ENCODE measurements at places on chromosomes 11 and 22.

DNA sequence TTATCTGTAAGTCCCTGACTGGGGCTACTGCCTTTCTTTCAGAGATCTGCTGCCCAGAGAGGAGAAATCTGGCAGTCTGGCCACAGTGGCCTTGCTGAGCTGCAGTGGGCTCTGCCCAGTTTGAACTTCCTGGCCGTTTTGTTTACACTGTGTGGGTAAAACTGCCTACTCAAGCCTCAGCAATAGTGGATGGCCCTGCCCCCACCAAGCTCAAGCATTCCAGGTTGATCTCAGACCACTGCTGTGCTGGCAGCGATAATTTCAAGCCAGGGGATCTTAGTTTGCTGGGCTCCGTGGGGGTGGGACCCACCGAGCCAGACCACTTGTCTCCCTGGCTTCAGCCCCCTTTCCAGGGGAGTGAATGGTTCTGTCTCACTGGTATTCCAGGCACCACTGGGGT lies 117.5 kb downstream of the TRPC6 start:
- no peak for DNase-seq

DNA sequence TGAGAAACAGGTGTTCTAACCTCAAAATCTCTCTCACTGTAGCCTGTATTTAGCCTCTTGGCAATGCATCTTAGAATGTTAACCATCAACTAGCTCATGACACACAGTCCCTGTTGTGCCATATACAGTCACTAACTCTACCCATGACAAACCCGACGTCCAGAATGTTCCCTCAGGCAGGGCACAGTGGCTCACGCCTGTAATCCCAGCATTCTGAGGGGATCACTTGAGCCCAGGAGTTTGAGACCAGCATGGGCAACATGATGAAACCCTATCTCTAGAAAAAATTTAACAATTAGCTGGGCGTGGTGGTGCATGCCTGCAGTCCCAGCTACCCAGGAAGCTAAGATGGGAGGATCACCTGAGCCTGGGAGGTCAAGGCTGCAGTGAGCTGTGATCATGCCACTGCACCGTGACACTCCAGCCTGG lies 18.2 kb upstream of the CCDC34 start:
- DNase-seq = no peak

GRCh38 chr11:122780296-122780949 lies 57.9 kb upstream of the CRTAM start:
- no peak for DNase-seq

DNA sequence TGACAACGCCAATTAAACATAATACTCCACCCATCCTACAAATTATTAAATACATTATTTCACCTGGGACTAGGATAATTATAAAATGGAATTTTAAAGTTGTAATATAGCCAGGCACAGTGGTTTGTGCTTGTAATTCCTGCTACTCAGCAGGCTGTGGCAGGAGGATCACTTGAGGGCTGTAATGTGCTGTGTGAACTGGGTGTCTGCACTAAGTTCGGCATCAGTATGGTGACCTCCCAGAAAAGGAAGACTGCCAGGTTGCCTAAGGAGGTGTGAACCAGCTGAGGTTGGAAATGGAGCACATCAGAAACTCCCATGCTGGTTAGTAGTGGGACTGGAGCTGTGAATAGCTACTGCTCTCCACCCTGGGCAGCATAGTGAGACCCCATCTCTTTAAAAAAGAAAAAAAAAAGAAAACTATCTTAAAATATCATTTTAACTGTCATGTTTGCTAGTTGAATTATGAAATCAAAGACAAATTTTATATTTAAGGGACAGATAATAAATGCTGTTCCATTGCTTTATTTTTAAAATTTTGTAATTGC lies 28.0 kb downstream of the PPP6R2 start:
- no peak for DNase-seq

DNA sequence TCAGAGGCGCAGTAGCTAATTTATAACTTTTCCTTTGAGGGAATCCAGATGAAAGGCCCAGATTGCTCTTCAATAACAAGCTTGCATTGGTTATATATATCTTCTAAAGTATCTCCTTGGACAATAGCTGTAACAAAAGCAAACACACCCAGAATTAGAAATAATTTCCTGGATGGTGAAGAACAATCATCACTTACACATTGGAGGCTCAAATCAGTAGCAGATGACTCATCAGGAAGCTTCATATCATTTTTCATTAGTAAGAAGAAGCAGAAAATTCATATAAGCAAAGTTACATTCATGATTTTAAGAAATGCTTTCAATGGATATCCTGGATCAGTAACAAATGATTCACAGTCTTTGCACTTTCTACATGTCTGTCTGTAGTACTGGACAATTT lies 173.6 kb upstream of the CCDC90B start:
- DNase-seq = no peak

GRCh38 chr11:117547195-117547850 lies 219.7 kb downstream of the CEP164 start:
- no peak for DNase-seq

DNA sequence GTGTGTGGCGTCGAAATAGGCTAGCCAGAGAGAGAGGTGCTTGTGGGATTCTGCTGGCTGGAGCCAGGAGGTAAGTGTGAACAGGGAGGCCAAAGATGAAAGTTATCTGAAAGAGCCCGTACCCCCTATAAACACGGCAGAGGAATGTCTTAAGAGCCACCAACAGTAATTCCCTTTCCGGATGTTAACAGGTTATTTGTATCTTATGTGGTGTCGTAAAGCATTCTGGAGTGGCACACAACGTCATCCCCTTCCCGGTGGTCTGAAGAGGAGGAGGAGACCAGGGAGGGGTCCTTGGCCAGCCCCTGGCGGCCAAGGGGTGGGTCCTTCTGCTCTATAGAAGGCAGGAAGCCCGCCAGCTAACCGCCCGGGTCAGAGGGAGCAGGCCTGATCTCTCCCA lies 39.5 kb downstream of the MACROD1 start:
- DNase-seq = no peak

- no peak for DNase-seq
These were observed 44.2 kb upstream of the LINC01488 start for GRCh38 chr11:69437001-69437875.

- no peak for DNase-seq
These were observed 2.0 kb upstream of the TESMIN start for GRCh38 chr11:68753300-68753699.

DNA sequence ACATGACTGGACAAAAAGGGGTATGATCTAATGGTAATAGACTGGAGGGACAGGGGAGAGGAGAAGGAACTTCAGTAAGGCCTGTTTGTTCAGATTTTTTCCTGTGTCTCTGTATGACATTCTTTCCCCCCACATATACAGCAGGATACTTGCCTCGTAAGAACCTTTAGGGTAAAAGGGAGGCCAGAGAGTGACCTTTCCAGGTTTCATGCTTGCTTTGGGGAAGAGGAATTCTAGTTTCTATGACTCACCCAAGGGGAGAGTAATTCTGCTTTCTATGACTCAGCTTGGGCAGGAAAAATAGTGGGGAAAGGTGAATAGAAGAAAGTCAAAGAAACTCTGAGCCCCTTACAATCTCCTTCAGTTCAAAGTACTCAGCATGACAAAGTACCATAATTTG lies 457.0 kb downstream of the DLG2 start:
- peak; percentile 4 for DNase-seq

DNA sequence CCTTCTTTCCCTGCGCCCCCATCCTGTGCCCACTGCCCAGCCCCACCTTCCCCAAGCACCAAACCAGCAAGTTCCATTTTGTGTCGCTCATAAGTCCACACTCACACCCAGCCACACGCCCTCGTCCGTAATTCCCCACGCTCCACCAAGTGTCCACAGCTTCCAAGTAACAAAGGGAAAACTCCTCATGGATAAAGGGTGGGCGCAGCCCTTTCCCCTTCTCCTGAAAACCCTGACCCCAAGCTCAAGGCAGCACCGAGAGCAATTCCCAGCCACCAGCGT lies 458 bp downstream of the FXYD6 start:
- no peak for DNase-seq

- DNase-seq = no peak
These were observed 2.6 kb upstream of the FADS3 start for GRCh38 chr11:61893981-61894380.

DNA sequence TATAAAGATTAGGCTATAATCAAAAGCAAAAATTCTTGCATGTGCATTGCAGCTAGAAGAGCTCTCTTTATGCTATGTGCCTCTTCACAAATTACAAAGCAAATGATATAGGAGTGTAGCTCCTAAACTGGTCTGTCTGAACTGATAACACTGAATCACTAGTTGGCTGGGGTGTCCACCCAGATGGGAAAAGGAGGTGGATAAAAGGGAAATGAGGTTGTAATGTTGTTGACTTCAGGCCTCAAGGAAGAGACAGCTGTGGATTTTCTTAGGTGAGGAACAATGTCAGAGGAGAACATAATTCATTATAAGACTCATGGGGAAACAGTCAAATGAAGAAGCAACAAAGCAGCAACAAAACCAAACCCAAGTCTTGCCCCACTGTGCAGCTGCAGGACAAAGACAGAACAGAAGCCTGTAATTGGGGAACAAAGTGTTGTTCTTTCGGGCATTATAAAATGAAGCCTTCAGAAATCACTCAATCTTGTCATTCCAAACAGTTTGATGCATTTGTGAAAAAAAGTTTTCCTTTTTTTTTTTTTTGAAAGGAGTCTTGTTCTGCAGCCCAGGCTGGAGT lies 130.1 kb upstream of the DDI1 start:
- DNase-seq = no peak

GRCh38 chr11:105399511-105399910 lies 210.4 kb upstream of the GRIA4 start:
- DNase-seq = no peak

DNA sequence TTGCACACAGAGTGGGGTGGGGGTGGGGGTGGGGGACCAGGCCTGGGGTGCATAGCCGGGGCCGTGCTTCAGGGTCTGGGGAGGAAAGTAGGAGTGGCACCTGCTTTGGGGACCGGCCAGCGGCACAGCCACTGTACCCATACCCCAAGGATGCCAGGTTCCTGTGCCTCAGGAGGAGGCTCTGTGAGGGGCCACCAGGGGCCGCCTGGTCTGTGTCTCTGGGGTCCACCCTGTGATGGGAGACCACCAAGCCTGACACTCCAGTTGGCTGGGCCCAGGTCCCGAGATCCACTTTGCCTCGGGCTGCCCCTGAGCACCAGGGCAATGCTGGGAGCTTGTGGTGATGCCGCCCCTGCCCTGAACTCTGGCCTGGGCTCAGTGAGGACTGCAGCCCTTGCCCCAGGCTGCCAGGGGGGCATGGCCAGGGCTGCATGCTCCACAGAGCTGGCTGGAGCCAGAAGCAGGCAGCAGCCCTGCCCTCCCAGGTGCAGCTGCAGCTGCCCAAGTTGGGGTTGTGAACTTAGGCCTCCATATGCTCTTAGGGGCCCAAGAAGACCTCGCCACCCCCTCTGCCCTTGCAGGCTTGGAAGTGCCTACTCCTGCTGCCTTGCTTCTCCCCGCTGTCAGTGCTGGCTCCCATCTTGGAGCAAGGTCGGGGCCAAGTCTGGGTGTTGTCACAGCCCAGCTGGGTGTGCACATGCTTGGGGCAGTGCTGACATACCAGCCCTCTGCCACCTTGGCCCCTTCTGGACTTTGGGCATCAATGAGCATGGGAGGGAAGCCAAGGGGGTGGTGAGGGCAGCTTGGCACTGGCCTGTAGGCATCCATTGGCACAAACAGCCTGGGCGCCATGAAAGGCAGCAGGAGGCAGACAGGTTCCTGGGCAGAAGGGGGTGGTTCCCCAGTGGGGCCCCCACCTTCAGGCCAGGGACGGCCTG lies 123.3 kb upstream of the THY1 start:
- DNase-seq = no peak

DNA sequence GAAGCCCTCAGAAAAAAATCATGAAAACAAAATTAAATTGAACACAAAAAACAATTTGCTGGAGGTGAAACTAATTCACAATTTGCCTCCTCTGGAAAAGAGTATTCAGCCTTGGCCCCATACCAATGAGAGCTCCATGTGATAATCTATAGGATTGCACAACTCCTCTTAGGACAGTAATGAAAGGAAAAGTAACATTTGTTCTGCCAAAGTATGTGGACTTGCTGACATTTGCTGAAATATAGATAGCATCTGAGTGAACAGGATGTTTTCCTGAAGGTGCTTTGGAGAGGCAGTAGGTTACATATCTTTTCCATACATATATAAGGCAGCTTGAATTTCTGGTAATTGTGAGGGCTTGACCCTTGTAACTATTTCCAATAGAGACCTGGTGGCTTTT lies 122.8 kb downstream of the OR4C45 start:
- no peak for DNase-seq

- no peak for DNase-seq
These were observed 121.2 kb downstream of the PDE3B start for GRCh38 chr11:14764579-14765527.

DNA sequence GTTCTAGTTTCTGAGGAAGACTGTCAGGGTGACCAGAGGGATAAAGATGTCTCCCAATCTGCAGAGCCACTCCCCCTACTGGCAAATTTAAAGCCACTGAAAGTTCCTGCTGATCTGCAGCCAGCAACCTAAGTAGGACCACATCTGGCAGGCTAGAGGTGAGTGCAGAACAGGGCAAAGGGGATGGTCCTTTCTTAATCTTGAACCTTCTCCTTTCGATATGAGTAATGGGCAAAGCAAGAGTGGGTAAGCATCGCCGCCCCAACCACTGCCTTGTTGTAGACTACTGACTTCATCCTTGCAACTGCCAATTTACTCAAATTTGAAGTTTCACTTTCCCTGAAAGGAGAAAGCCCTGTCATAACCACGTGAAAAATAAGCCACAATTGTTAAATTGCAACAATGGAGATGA lies 30.7 kb downstream of the SCUBE2 start:
- peak; percentile 36 for DNase-seq

DNA sequence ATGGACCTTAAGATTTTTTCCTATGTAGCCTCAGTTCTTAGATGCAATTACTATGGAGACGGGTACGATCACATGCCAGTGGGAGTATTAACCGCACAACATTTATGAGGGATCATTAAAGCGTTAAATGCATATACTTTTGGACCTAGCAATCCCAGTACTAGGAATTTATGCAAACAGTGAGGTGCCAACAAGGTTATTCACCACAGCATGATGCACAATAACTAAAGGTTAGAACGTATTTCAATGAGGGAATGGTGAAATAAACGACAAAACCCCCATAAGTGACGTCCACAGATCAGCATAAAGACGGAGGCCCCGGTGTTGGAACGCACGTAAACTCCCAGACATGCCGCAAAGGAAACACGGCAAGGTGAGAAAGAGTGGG lies 539 bp downstream of the SIRT3 start:
- no peak for DNase-seq

- no peak for DNase-seq
These were observed 140.3 kb upstream of the RAG2 start for GRCh38 chr11:36738292-36738861.

- no peak for DNase-seq
These were observed 169.6 kb downstream of the CRYBB2 start for GRCh38 chr22:25388866-25389540.

GRCh38 chr11:130840679-130841078 lies 75.6 kb downstream of the SNX19 start:
- no peak for DNase-seq

- DNase-seq = no peak
These were observed 4.5 kb downstream of the RAB36 start for GRCh38 chr22:23149743-23150238.

- DNase-seq = no peak
These were observed 2.9 kb downstream of the BCR start for GRCh38 chr22:23183061-23183698.

- DNase-seq = peak; percentile 4
These were observed 28.5 kb downstream of the DCDC1 start for GRCh38 chr11:31340903-31341572.

- peak; percentile 8 for DNase-seq
These were observed 3.2 kb upstream of the MTMR3 start for GRCh38 chr22:29879753-29880152.
